ENCODE measurements at places on chromosomes 3 and 15.

DNA sequence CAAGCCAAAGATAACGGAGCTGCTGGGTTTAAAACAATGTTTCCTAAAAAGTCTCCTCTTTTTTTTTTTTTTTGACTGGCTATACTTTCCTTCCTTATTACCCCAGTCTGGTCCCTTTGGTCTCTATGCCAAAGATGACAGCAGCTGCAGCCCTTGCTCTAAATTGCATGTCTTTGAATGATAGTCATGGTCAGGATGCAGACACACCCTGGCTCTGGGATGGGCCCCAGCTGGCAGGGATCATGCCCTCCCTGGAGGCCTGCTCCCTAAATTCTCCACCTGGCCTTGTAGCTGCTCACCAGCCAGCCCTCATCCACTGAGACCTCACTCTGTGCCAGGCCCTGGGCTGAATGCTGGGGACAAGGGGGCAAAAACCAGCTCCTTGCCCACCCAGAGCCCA, 95.8 kb downstream of the MESD start:
- DNase-seq = no peak

DNA sequence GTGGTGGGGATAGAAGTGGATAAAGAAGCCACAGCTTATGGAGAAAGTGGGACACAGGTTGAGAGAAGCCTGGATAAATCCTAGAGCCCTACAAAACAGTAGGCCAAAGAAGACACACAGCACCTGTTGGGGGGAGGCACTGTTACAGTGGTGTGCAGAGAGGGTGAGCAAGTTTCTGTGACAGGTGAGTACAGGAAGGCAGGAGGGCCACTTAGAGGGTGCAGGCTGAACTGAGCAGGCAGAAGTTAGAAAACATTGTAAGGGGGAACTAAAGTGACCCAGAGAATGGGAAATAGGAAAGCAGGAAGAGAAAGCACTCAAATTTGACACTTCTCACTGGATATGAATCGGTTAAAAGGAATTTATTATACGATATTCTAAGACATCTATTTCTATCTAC, 146.1 kb upstream of the TMCO5A start:
- no peak for DNase-seq

GRCh38 chr15:57198131-57198530, 178.2 kb upstream of the CGNL1 start:
- DNase-seq = no peak

DNA sequence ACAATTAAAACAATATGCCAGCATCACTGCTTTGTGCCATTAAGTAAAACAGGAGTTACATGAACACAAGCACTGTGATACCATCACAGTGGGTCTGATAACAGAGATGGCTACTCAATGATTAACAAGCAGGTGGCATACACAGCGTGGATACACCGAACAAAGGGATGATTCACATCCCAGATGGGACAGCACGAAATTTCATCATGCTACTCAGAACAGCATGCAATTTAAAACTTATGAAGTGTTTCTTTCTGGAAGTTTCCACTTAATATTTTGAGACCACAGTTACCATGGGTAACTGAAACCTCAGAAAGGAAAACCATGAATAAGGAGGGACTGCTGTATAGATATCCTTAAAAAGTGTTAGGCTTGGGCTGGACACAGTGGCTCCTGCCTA, 44.5 kb downstream of the SLC24A1 start:
- peak; percentile 71 for DNase-seq

- peak; percentile 9 for DNase-seq
Measured at GRCh38 chr3:100602506-100603444, 6.6 kb upstream of the ADGRG7 start.

GRCh38 chr15:63726491-63726890, 107.3 kb downstream of the HERC1 start:
- peak; percentile 50 for DNase-seq

GRCh38 chr3:149366031-149366430, 11.4 kb downstream of the TM4SF1 start:
- DNase-seq = no peak

GRCh38 chr3:46948830-46949671, 27.5 kb downstream of the CCDC12 start:
- DNase-seq = no peak

DNA sequence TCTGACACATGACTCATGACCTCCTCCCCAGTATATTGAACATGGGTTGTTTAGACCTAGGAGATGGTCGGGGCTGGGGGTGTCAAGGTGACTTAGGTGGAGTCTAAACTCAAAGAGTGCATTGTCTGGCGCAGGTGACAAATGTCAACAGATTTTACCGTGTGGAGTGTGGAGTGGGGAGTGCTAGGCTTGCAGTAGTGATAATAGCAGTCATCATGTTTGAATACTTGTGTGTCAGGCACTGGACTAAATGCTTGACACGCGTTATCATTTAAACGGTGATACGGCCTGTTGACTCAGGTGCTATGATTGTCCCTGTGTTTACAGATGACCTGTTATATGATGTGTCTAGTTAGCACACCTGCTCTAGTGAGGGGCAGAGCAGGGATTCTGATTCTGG, 30.8 kb downstream of the MUC20 start:
- no peak for DNase-seq

DNA sequence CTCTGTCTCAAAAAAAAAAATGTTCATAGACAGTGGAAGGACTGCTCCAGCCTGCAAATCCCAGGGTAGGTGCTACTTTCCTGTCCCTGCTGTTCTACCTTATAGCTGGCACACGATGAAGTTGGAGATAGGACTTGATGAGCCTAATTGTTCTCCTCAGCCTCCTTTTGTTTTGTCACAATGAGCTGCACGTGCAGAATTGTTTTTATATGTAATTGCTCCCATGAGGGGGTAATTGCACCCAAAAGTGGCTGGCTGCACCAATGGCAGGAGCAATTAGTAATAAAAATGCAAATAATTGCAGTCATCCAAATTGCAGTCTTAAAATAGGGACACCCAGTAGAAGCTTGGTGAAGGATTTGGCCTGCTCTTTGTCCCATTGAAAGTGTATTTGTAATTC, 63.0 kb upstream of the PFN2 start:
- DNase-seq = no peak

DNA sequence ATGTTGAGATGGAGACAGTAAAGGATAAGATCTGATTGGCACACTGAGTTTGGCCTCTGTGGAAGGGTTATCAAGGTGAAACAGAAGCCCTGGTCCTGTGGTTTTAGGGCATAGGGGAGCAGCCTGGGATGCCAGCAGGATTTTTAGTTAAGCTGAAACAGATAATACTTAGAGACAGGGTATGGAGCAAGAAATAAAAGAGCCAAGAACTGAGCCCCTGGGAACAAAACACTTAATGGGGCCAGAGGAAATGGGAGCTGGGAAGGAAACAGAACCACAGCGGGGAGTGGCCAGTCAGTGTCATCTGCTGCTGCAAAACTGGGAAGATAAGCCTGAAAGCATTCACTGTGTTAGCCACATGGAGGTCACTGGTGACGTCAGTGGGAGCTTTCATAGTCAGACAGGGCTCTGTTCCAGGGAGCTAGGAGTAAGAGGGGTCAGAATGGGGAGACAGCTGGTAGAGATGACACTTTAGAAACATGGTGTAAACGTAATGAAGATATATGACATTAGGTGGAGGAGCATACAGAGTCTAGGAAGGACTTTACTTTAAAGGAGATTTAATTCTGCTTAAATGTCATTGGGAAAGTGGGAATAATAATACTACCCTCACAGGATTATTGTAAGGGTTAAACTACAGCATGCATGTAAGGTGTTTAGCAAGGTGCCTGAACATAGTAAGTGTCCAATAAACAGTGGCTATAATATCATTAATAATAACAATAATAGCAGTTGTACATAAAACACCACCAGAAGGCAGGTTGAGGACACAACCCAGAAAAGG, 172.7 kb upstream of the CTNNB1 start:
- peak; percentile 60 for DNase-seq

GRCh38 chr15:96574782-96575181, 244.3 kb downstream of the NR2F2 start:
- DNase-seq = no peak

- DNase-seq = no peak
Measured at GRCh38 chr3:39154280-39155021, 1.1 kb upstream of the CSRNP1 start.

DNA sequence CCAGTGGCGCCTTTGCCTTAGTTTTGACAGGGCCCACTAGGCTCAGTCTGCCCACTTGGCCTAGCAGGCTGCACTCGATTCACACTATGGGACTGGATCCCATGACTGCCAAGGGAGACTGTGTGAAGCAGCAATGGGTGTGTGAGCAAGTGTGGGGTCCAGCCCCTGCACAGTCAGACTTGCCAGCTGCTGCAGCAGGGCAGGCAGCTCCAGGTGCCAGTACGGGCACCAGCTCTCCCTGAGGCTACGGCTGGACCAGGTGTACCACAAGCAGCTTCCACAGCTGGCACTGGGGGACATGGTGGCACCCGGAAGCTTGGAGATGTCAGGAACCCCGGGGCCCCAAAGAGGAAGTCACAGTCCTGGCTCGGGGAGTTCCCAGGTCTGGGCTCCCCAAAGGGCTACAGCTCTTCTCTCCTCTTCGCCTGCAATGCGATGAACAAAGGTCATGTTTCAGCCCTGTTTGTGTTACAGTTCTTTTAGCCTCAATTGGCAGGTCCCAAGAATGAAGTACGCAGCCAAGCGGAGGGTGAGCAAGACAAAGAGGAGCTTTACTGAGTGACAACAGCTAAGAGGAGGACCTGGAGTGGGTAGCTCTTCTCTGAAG, 67.1 kb downstream of the PIK3CB start:
- no peak for DNase-seq

- no peak for DNase-seq
Measured at GRCh38 chr3:134279466-134279865, 28.8 kb upstream of the RYK start.

DNA sequence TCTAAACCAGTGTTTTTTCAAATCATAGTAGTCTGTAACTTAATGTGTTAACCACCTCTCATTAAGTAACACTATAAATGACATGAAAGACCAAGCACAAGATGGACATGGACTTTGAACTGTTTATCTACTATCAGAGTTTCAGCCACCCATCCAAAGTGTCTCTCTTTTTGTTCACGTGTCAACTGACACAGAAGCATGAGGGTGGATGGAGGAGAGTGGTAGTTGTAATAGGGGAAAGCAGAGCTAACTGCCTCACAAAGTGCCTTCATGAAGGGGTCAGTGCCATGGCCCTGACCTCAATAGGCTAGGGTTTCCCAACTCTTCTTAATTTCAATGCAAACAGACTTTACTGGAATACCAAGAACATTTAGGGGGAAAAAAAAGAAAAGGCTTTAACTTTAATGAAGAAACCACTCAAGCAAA, 32.1 kb upstream of the TRPM7 start:
- no peak for DNase-seq

GRCh38 chr3:155356594-155357370, 63.3 kb upstream of the STRIT1 start:
- no peak for DNase-seq

GRCh38 chr3:24951180-24951579, 456.5 kb upstream of the THRB start:
- no peak for DNase-seq

- no peak for DNase-seq
Measured at GRCh38 chr3:3192286-3192675, 12.8 kb upstream of the CRBN start.

- no peak for DNase-seq
Measured at GRCh38 chr3:111781561-111782446, 77.3 kb upstream of the PHLDB2 start.

GRCh38 chr3:183871541-183871940, 13.1 kb downstream of the PARL start:
- no peak for DNase-seq

DNA sequence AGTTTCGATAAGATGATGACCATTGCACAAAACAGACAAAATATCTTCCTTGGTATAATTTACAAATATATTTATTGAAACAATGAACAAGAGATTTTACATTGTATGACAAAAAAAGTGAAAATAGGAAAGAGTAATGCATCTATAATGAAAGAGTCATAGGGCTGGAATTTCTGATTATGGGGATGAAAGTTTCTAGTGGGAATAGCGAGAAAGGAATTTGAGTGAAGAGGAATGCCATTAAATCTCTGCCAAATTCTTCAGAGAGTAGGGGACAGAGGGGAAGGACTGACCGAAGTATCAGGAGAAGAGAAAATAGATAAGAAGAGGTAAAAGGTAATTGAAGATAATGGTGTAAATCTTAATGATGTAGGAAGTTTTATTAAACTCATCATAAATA, 125.4 kb downstream of the VGLL3 start:
- DNase-seq = peak; percentile 10

DNA sequence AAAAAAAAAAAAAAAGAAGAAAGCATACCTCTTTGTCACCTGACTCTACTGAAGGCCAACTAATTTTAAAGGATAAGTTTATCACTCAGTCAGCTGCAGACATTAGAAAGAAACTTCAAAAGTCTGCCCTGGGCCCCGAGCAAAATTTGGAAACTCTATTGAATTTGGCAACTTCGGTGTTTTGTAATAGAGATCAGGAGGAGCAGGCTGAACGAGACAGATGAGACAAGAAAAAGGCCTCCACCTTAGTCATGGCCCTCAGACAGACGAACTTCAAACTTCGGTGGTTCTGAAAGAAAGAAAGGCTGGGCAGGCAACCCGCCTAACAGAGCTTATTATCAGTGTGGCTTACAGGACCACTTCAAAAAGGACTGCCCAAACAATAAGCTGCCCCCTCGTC, 18.5 kb downstream of the GLDN start:
- no peak for DNase-seq

GRCh38 chr3:65005486-65005885, 317.7 kb upstream of the ADAMTS9 start:
- no peak for DNase-seq

DNA sequence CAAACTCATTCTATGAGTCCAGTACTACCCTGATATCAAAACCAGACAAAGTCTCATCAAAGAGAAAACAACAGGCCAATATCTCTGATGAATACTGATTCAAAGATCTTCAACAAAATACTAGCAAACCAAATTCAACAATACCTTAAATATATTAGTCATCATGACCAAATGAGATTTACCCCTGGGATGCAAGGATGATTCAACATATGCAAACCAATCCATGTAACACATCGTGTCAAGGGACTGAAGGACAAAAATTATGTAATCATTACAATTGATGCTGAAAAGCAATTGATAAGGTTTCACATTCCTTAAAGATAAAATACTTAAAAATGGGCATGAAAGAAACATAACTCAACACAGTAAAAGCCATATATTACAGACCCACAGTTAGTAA, 1476.9 kb downstream of the SI start:
- no peak for DNase-seq

Measured in non-pigmented ciliary epithelial cell (primary cell).